Activated naive CD4-positive, alpha-beta T cell treated with anti-CD3 and anti-CD28 coated beads, Interleukin-2, amount 50 U/mL, for 72 hours (primary cell): ENCODE measurements at places on chromosomes 4 and X.

DNA sequence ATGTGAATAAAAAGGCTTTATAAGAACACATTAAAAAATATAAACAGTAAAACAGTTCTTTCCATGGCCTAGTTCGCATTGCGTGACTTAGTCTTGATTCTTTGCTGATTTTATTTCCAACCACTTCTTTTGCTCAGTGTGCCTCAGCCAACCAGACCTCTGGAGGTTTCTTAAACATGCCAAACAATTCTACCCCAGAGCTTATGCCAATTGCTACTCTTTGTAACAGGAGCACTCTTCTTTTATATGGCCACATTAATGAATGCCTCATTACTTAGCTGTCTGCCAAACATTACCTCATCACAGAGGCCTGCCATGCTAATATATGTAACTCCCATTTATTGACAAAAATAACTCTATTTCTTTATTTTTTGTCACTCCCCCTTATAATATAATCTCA is 202.3 kb downstream of the NDST4 start:
- no peak for DNase-seq

GRCh38 chrX:124954402-124954801 is 365.3 kb upstream of the TEX13C start:
- no peak for DNase-seq

- DNase-seq = no peak
Observed at GRCh38 chr4:16995451-16995850, 97.0 kb upstream of the LDB2 start.

DNA sequence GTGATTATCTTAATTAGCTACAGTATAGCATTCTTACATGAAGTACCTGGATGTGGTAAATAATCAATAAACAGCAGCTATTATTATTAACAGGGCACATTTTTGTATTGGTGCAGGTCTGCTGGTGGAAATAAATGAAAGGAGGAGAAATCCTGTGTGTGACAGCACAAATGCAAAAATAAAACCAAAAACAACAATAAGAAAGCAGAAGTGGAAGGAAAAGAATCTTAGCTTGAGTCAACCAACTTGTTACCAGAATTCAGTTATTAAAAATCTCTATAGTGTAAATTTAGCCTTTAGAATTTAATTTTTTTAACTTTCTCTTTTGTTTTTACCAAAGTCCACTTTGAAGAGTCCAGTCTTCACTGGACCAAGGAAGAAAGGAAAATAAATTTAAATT is 63.1 kb upstream of the LSM6 start:
- no peak for DNase-seq

DNA sequence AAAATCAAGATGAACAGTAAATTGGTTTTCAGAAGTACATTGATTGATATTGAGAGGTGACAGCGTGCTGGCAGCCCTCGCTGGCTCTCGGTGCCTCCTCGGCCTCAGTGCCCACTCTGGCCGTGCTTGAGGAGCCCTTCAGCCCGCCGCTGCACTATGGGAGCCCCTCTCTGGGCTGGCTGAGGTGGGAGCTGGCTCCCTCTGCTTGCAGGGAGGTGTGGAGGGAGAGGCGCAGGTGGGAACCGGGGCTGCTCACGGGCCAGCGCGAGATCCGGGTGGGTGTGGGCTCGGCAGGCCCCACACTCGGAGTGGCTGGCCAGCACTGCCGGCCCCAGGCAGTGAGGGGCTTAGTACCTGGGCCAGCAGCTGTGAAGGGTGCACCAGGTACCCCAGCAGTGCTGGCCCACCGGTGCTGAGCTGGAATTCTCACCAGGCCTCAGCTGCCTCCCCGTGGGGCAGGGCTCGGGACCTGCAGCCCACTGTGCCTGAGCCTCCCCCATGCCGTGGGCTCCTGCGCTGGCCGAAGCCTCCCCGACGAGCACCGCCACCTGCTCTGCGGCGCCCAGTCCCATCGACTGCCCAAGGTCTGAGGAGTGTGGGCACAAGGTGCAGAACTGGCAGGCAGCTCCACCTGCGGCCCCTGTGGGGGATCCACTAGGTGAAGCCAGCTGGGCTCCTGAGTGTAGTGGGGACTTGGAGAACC is 25.2 kb downstream of the RAP2C start:
- DNase-seq = no peak

GRCh38 chr4:151231915-151232595 is 44.9 kb upstream of the PRSS48 start:
- no peak for DNase-seq

- DNase-seq = no peak
Observed at GRCh38 chrX:148382983-148383382, 117.4 kb upstream of the AFF2 start.

DNA sequence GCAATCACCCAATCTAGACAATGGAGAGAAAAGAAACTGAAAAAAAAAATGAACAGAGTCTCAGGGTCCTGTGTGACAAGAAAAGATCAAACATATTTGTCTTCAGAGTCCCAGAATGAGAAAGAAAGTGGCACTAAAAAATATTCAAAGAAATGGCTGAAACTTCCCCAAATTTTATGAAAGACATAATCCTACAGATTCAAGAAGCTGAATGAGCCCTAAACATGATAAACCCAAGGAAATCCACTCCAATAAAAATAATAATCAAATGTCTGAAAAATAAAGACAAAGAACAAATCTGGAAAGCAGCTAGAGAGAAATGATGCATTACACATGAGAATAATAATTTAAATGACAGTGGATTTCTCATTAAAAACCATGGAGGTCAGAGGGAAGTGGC is 130.3 kb upstream of the CITED1 start:
- no peak for DNase-seq

DNA sequence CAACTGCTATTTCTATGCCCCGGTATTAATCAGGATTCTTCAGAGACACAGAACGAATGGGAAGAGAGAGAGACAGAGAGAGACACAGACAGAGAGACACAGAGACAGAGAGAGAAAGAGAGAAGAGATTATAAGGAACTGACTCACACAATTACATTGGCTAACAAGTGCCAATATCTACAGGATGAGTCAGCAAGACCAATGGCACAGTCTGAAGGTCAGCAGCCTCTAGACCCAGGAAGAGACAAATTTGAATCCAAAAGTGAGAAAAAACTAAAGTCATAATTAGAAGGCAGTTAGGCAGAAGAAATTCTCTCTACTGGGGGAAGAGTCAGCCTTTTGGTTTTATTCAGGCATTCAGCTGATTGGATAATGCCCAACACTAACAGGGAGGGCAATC is 187.3 kb downstream of the MAB21L2 start:
- no peak for DNase-seq

GRCh38 chr4:22339491-22339890 is 176.4 kb downstream of the ADGRA3 start:
- no peak for DNase-seq

DNA sequence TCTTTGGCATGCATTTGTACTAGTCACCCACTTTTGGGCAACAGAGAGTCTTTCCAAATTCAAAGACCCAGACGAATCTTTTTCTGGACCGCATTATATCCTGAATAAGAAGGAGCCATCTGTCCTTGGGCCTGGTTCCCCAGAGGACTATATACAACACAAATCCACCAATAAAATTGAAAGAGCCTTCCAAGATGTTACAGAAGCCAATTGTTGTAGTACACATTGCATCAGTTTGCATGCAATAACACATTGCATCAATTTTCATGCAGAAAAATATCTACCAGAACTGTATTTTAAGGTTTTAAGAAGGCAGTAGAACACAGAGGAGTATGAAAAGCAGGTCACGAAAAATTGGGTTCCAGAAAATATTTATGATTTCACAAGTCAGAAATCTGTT is 203.2 kb downstream of the HTR2C start:
- DNase-seq = no peak

DNA sequence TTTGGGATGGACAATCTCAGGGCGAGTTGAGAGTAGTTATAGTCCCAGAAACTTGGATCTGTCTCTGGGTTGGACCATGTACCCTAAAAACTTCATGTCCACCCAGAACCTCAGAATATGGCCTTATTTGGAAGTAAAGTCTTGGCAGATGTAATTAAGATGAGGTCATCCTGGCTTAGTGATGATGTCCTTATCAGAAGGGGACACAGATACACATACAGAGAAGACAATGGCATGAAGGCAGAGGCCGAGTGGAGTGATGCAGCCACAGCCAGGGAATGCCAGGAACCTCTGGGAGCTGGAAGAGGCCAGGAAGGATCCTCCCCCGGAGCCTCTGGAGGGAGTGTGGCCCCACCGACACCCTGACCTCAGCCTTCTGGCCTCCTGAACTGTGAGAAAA is 61.2 kb upstream of the STX18 start:
- no peak for DNase-seq

- DNase-seq = no peak
Observed at GRCh38 chr4:119049342-119049741, 86.3 kb upstream of the MYOZ2 start.

DNA sequence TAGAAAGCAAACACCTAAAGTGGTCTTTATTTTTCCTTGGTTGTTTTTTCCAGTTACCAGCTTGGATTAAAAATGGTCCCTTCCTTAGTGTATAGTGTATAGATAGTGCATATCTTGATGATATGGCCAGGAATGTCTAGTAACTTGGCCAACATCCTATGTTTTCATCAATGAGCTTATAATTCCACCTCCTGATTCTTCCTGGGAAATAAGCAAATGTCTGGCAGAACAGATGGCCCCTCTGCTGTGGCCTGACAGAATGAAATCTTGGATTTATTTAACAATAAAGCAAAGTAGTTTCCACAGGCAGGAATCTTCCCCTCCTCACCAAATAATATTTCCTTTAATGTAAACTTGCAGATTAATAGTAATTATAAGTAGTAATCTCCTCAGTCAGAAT is 6.1 kb downstream of the SCARB2 start:
- DNase-seq = no peak

GRCh38 chrX:154436983-154437752 is at the start of gene GDI1:
Gene GDI1, plus strand, starts transcription at chrX:154437154. Its CDS starts 101 bp downstream, at chrX:154437255.
- peak; percentile 65 for DNase-seq

GRCh38 chr4:133263104-133263503 is 114.0 kb downstream of the PCDH10 start:
- DNase-seq = no peak

- DNase-seq = no peak
Observed at GRCh38 chr4:82623121-82623683, 61.4 kb upstream of the TMEM150C start.

DNA sequence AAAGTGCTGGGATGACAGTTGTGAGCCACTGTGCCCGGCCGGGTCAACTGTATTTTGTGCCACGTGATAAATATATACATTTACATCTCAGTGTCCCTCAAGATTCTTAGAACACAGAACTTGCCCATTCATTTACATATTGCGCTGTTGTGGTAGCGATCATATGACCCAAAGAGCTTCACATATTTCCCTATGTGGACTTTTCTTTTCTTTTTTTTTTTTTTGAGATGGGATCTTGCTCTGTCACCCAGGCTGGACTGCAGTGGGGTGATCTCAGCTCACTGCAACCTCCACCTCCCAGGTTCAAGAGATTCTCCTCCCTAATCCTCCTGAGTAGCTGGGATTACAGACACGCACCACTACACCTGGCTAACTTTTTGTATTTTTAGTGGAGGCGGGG is 180.7 kb downstream of the DHRSX start:
- no peak for DNase-seq

- DNase-seq = no peak
Observed at GRCh38 chrX:17580539-17581152, 156.6 kb upstream of the SCML1 start.

- no peak for DNase-seq
Observed at GRCh38 chrX:130468395-130468923, 66.7 kb downstream of the RBMX2 start.

- no peak for DNase-seq
Observed at GRCh38 chrX:129145840-129146272, 377.4 kb downstream of the SMARCA1 start.

- no peak for DNase-seq
Observed at GRCh38 chrX:38206542-38206941, 14.1 kb downstream of the SRPX start.

- no peak for DNase-seq
Observed at GRCh38 chrX:9853307-9853706, 67.1 kb downstream of the SHROOM2 start.

GRCh38 chr4:26806331-26806730 is 54.3 kb upstream of the STIM2 start:
- no peak for DNase-seq

GRCh38 chr4:173288296-173288695 is 45.9 kb downstream of the HMGB2 start:
- DNase-seq = peak; percentile 85

DNA sequence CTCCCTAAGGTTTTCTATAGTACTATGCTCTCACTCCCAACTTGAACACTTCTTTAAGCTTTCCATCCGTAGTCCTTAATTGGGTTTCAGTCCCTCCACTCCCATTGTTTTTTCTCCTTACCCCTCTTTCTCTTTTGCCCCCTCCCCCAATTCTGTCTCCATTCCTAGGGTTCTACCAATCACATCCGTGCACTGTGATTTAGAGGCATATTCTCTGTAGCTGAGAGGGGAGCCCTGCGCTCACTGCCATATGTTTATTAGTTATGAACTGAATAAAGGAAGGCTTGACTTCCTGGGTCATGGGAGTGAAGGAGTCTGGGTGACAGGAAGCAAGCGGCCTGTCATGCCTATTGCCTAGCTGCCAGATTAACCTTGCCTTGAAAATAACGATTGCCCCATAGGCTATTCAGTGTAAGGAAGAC is 471 bp downstream of the MCTS1 start:
- DNase-seq = peak; percentile 6

DNA sequence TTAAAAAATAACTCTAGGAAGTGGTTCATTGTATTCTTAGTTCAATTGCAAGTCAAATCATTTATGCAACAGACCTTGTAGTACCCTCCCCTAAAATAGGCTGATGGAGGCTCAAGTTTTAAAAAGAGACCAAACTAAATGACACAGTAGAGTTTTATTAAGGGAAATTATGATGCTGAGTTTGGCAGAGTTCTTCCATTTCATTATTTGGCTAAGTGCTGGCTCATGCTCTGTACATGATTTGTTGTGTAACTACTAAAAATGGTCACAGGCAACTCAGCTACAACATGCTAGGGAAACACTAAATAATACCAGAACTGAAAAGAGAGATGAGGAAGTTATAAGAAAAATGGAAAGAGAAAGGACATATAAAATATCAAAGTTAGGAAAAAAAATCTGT is 96.1 kb upstream of the TFDP3 start:
- no peak for DNase-seq

GRCh38 chr4:14816623-14817261 is 185.5 kb upstream of the CPEB2 start:
- no peak for DNase-seq

DNA sequence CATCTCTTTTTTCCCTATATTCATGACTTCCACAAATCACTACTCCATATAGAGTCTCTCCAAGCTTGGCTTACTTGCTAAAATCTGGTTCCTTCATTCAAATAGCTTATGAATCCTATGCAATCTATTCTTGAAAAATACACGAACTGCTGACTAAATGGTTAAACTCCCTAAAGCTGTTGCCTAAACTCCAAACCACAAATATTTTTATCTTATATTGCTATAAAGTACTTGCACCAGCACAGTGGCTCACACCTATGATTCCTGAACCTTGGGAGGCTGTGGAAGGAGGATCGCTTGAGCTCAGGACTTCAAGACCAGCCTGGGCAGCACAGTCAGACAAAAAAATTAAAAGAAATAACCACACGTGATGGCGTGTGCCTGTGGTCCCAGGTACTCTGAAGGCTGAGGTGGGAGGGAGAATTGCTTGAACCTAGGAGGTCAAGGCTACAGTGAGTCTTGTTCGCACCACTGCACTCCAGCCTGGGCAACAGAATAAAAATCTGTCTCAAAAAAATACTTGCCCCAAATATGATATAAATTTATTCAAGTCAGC is 2.2 kb downstream of the FBXO8 start:
- no peak for DNase-seq
